ENCODE measurements at places on chromosomes 11 and 22.

DNA sequence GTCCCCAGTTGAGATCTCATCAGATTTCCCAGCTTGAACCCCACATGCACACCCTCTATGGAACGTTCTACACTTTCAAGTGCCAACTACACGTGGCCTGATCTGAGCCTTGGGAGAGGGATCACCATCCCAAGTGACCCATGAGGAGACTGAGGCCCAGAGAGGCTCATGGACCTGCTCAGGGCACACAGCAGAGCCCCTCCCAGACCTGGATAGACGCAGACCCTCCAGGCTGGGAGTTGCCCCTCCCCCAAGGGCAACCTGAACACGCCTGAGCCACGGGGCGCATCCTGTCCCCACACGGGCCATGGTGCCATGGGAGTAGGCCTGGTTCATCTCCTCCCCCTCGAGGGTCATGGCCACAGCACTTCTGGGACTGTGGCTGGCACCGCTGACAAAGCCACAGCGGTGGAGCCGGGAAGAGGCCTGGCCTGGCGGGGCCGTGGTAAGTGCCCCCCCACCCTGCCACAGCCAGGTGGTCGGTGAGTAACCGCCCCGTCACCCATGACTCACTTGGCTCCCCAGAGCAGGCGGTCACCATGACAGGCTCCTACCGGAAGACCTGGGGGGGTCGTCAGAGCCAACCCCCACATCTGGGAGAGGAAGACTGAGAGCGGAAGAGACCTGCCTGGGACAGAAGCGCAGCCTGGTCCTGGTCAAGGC lies 8.1 kb downstream of the WNT7B start:
- DNase-seq = no peak

DNA sequence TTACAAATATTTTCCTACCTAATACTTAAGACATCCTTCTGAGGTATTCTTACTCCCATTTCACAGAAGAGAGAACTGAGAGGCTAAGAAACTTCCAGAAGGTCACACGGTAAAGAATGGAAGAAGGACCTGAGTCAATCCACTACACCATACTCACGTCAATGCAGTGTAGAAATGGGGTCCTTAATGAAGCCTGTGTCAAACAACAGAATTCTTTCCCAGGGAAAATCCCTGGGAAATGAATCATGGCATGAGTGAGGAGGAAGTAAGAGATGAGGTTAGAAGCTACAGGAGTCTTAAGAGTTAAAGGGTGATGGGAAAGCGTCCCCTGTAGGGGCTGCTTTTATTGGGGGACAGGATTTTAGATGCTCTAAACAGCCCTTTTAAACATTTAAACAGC lies 147.9 kb downstream of the C11orf91 start:
- DNase-seq = no peak

GRCh38 chr11:61193596-61193995 lies 9.7 kb upstream of the PGA3 start:
- no peak for DNase-seq

DNA sequence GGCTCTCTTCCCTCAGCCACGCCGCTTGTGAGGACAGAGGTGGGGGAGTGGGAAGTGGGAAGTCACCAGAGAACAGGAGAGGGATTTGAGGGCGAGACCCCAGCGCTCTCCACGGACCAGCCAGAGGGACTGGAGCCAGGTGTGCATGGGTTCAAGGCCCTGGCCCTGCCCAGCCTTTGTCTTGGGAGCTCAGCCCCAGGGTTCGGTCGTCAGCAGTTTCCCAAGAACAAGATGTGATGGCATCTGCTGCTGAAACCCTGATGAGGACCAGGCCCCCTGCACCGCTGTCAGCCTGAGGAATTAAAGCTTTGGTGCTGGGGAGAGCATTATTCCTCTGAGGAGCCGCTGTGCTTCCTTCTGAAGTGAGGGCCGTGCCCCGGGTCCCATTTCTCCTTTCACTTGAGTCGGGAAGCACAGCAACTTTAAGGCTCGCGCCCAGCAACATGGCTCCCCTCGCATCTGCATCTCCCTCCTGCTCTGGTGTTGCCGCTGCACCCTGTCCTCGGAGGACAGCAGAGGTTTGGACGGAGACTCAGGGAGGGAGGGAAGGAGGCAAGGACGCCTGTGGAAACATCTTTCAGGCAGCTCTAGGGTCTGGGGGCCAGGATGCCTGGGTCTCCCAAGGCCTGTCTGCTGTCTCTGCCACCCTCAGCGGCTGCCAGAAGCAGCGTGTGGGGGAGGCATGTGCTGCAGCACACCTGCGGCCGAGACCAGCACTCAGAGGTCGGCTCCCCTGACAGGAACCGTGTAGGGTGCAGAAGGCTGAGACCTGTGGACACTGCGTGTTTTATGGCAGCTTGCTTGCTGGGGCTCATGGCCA lies 3.8 kb downstream of the IFITM5 start:
- DNase-seq = no peak

DNA sequence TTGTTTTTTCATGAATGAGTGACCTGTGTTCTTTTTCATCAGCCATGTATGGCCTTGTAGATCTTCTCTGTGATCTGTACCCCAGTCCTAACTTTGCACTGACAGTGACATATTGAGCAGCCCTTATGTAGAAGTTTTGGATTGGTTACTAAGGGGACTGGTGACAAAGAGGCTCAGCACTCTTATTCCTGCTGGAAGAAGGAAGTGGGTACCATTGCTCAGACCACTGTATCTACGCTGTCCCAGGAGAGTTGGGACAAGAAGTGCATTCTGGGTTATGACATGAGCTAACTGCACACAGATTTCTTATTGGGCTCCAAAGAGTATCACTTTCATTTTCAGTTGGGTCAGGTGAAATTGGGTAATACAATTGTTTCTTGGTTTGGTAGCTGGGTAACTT lies 107.8 kb upstream of the RASSF10 start:
- no peak for DNase-seq

DNA sequence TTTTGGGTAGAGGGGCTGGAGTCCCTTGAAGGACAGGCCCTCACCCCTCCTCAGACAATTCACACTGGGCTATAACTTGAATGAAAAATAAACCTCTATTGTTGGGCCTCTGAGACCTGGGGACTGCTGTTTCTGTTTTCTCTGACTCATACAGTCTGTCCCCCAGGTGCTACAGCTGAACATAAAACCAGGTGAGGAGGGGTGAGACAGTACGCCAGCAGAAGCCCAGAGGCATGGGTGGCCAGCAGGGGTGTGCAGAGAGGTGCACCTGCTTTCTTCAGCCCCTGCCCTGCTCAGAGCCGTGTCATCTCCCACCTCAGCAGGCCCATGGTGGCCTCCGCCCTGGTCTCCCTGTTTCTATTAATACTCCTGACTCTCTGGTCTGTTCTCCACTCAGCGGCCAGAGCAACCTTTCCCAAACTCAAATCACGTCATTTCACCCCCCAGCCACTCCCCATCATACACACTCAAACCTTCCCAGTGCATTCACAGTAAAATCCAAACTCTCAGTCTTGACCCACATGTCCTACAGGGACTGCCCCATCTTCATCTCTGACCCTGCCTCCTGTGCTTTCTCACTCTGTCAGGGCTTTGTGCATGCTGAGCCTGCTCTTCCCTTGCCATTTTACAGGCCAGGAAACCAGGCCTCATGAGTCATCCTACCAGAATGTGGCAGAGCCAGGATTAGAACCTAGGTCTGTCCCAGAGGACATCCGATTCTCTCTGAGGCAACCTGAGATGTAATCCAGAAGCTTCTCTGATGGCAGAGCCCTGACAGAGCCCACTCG lies 5.4 kb upstream of the IL2RB start:
- DNase-seq = no peak

DNA sequence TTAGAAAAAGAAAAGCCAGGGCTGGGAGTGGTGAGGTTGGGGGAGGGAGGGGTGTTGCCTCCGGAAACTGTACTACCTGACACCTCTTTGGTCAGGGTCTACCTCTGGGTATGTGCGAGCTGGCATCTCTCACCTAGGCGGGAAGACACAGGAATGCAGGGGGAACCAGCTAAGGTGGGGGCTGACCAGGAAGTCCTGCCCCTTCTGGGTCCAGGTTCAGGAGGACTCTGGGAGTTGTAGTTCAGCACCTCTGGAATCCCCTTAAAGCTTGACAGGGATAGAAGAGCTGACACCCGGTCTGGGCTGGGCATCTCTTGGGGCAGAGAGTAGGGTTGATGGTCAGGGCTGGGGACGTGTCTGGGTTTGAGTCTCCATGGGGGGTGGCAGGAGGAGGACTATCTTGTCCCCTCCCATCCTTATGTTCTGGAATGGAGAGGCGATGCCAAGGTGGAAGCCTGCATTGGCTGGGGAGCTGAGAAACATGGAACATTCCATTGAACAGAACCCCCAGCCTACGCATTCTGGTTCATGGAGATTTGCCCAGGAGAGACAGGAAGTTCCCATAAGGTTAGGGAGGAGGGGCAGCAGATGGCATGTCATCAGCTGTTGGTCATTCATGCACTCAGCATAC lies 2.1 kb upstream of the KIAA1671 start:
- DNase-seq = no peak

DNA sequence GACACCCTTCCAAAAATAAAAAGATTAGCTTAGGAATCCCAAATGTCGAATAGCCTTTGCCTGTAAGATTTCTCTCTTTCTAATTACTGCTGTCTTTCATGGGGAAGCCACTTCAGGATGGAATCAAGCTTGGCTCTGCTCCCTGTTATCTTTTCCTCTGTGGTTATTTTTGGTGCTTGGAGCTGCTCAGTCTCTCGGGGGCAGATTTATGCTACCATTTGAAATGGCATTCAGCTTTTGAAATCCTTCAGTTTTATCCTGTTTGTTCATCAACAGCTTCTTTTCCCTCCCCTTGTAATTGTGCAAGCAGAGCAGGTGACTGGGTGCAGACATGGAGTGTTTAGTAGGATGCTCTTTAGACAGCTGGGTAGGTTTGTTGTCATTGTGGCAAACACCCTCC lies 111.0 kb downstream of the DBX1 start:
- no peak for DNase-seq

- no peak for DNase-seq
Measured at GRCh38 chr22:35616043-35616442, 1.1 kb downstream of the MB start.

- DNase-seq = no peak
Measured at GRCh38 chr11:27370374-27370773, 7.4 kb upstream of the CCDC34 start.
